AG09309 (cell line): ENCODE measurements at places on chromosomes 1 and 21.

- DNase-seq, result no peak
These were observed 5.6 kb upstream of the AKR1A1 start for GRCh38 chr1:45545019-45545493.

DNA sequence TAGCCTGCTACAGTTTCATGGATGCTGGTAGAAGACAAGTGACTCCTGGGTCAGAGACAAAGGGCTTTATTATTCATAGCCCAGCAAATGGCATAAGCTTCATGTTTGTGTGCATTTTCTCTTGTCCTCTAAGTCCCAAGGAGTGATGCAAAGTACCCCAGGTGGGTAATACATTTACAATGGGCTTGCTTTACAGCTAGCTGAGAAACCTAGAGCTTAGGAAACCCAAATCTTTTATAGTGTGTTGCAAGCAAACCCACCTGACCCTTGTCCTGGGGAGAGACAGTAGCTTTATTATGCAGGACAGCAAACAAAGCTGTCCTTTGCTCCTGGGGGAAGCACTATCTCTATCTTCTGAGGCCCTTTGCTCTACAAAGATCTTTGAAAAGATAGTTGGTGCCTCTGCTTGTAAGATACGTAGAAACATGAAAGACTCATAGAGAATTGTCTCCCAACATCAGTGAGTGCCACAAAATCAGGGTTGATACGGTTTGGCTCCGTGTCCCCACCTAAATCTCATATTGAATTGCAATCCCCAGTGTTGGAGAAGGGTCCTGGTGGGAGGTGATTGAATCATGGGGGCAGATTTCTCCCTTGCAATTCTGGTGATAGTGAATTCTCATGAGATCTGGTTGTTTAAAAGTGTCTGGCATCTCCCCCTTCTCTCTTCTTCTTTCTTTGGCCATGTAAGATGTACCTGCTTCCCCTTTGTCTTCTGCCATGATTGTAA is 315.8 kb upstream of the USP24 start:
- DNase-seq, result no peak

DNA sequence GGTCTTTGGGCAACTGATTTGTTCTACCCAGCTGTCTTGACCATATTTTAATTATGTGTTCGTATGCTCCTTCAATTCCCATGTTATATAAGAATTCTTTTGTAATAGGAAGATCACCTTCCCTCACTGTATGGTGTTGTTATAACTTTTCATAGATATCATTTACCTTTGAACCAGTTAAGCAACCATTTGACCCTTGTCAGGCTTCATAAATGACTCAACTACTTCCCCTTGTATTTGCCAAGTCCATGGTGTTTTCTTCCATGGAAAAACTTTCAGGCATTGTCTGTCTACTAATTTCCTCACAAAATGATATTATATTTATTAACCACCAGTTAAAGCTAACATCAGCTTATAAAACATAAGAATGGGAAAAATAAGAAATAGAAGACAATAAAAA is 5.1 kb downstream of the BPNT1 start:
- DNase-seq, result no peak

DNA sequence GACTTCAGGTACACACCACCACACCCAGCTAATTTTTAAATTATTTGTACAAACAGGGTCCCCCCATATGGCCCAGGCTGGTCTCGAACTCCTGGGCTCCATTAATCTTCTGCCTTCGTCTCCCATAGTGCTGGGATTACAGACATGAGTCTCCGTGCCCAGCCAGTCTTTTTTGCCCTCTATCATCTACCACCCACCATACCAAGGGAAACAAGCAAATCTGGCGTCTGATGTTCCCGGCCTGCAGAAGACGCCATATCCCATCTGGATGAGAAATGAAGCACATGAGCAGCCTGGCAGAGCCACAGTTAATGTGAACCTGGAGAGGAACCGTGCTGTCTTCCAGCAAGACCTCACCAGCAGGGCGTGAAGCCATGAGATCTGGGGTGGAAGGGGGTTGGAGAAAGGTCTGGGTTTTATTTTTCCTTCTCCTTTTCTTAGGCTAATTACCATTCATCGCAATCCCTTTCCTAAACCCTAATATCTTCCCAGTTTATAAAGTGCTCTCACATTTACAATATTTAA is 1.8 kb upstream of the PRELP start:
- no peak for DNase-seq

DNA sequence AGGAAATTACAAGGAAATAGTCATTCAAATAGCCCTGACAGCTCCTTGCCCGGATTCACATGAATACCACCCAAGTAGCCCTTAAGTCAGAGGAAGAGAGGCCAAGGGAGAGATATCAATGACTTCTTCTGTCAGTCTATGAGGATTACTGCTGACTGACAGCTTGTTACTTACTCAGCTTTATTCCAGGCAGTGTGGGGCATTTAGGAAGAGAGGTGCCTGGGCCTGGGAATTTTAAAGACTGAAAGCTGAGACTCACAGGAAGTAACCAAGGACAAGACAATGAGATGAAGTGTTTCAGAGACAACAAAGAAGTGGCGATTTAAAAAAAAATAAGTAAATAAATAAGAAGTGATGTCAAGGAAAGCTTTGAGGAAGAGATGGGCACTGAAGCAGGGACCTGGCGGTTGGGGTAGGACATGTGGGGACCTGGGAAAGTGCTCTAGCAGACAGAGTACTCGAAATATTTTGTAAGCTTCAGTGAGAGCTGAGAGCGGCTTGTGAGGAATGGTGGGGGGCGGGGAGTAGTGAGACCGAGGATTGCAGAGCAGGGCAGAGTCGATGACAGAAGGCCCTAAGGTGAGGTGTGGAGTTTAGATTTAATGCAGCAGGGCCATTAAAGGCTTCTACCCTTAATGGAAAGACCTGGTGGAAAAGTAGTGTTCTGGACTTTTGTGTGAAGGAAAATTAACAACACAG is 58.9 kb downstream of the ST3GAL3 start:
- no peak for DNase-seq

GRCh38 chr1:78052685-78053405 is 7.1 kb downstream of the GIPC2 start:
- DNase-seq, result no peak

DNA sequence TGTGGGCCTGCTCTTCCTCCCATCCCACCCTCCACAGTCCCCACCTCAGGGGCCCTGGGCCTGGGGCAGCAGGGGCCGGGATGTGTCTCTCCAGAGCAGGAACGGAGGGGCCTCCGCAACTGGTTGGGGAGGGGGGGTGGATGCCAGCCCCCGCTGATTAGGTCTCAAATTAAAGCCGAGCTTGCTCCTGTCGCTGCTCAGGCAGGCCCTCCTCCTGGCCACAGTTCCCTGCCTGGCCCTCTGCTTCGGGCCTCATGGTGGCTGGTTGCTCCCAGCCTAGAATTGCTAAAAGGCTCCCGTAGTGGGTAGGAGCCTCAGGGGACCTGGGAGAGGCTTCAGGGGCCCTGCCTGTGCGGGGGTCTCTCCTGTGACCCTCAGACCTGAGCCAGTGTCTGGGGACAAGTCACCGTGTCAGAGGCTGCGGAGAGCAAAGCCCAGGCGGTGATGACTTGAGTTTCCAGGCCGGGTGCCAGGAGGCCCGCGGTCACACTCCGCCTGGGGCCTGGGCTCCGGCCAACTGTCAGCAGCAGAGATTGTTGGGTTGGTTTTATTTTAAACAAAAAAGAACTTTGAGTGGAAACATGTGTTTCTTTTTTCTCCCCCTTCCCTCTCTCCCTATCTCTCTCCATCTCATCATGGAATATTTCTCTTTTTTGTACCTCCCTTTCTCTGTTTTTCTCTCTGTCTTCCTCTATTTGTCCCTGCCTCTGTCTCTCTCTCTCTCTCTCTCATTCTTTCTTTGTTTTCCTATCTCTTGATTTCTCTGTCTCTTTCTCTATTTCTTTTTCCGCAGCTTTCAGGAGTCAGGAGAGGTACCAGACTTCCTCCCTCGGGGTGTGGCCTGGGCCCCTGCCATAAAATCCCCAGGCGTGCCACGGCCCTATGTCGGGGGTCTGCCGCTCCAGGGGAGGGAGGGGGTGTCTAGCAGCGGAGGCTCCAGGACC is 20.0 kb upstream of the EPHA2 start:
- peak; percentile 67 for DNase-seq

- no peak for DNase-seq
These were observed 7.0 kb upstream of the USP25 start for GRCh38 chr21:15722591-15723324.

DNA sequence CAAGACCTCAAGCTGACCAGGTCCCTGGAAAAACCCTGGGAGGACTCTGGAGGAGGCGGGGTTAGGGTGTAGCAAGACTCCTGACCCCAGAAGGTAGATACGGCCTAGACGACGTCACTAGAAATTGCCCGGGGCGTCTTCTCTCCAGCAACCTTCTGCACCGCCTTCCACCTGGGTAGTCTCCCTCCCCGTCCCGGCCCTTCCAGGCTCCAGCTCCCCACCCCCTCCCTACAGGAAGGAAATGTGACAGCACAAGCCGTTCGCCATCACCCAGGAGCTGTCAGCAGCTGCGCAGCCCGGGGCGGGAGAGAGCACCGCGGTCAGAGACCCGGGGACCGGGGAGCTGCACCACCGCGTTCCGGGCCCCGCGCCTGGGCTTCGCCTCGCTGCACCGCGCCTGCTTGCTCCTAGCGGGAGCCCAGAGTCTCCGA is 20.0 kb downstream of the SERTAD4 start:
- DNase-seq, result no peak

GRCh38 chr1:77412069-77412819 is 130.4 kb downstream of the AK5 start:
- peak; percentile 62 for DNase-seq

DNA sequence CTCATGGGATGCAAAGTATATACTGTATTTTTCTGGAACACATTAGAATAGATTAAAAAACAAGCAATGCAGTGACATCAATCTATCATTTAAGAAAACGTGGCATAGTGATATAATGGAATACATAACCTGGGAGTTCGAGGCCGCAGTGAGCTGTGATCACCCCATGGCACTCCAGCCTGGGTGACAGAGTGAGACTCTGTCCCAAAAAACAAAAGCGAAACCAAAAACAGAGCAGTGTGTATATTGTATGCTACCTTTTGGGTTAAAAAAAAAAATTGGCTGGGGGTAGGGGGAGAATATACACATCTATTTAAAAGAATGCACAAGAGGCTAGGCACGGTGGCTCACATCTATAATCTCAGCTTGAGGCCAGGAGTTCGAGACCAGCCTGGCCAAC is 13.5 kb downstream of the SLC2A1 start:
- DNase-seq, result no peak

DNA sequence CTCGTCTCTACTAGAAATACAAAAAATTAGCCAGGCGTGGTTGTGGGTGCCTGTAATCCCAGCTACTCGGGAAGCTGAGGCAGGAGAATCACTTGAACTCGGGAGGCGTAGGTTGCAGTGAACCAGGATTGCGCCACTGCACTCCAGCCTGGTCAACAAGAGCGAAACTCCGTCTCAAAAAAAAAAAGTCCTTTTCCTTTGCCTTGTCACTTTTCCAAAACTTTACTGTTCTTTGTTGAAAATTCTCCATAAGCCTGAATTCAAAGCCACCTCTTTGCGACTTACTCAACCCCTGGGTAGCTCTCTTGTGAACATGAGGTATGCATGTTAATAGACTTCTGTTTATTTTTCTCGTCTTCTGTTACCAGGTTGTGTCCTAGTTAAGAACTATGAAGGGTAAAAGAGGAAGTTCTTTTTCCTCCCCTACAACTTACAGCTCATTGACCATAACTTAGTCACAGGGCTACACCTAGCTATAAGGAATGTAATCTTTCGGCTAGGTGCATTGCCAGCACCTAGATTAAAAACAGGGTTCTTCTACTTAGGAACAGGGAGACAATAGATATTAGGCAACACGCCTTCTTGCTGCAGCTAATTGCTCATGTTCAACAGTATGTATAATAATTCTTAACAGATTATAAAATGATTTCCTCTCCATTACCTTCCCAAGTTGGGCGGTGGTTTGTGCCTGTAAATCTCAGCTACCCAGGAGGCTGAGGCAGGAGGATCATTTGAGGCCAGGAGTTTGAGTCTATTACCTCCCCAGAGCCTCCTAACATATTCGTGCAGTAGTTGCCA is 40.9 kb downstream of the PTAFR start:
- no peak for DNase-seq

GRCh38 chr1:226754097-226754496 is 15.0 kb upstream of the ITPKB start:
- no peak for DNase-seq

- peak; percentile 87 for DNase-seq
These were observed 10.9 kb upstream of the CD101 start for GRCh38 chr1:116990612-116991151.

DNA sequence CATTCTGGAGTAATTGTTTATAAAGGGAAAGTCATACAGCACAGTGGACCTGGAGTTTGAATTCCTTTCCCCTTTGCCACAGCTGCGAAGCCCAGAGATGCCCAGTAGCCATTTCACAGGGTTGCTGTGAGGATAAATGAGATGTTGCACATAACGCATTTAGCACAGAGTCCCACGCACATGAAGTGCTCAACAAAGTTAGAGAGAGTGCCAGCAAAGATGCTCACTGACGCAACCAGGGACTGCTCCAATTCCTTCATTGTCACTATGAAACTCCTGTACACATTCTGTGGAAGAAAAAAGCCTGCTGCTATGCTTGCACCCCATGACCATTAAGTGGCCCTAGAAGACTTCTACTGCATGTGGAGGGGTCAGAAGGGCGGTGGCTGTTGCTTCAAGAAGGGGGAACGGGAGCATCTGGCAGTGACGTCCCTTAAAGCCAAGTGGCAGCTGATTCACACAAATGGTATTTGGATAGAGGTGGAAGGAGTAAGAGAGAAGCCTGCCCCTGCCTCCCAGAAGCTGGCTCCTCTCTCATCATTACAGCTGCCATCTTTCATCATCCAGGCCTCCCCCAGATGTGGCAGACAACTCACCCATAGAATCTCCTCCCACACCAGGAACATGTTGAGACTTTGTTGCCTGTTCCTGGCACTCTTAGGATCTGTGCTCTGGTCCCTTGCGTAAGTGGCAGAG is 26.5 kb upstream of the VAV3 start:
- DNase-seq, result no peak

DNA sequence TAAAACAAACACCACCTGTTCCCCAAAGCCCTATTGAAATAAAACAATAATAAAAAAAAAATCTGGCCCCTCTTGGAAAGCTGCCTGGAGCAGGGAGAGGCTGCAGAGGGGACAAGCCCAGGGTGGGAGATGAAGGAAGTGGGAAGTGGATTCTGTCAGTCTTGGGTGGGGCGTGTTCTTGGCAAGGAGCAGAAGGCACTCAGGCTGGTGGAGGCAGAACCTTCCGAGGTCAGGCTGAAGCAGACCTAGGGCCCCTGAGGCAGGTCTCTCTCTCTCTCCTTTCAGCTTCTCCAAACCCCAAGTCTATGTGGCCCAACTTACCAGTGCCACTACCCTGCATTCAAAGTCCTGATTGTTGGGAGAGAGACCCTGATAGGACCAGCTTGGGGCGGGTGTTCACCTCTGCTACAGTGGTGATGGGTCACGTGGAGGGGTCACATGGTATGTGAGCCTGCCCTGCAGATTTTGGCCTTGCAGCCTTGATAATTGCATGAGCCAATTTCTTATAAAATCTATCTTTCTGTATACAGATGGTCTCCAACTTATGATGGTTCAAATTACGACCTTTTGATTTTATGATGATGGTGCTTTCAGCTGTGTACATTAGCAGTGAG is 145.4 kb upstream of the C1orf174 start:
- no peak for DNase-seq

DNA sequence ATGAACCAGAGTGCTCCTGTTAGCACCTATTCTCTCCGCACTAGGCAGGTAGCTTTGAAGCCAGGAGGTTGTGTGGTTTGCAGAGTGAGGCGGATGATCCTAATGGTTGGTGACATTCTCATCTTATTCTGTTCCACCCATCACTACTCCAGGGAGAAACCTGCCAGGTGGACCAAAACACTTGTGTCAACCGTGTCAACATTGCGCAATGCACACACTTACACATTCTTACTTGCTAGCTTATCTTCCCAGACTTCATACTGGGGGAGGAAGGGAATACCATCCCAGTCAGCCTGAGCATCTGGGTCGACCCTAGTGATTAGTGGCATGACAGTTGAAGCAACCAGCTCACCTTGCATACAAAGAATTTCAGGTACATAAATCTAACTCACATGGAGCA is 236.9 kb downstream of the RPS6KC1 start:
- DNase-seq, result no peak
